GM03348 (cell line): ENCODE measurements at places on chromosomes 12 and 14.
A peak's percentile ranks its signal among the peaks of the same experiment; 100 is the strongest.

- peak; percentile 39 for DNase-seq
These were observed 60.9 kb downstream of the ELK3 start for GRCh38 chr12:96255077-96255476.

- DNase-seq: no peak
These were observed 104.4 kb upstream of the ATF7IP start for GRCh38 chr12:14261096-14261495.

GRCh38 chr12:123056709-123057108 is 76.2 kb downstream of the ARL6IP4 start:
- DNase-seq: no peak

- DNase-seq: no peak
These were observed 179.8 kb downstream of the ANO4 start for GRCh38 chr12:100974341-100974740.

DNA sequence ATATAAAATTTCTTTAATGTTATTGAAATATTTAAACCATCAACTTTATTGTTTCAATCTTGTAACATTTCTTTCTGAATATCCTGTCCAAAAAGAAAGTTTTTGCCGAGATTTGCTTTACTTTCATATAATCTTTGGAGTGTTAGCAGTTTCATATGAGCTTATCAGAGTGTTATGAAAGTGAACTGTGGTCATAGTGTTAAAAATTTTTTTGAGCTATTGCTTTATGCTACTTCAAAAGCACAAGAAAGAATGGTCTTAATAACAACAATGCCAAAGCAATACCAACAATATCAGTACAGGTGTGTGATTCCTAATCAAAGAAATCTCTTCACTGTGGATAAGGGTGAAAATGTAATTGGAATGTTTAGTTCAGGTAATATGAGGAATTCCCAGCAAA is 1994.9 kb upstream of the FLRT2 start:
- DNase-seq: no peak

GRCh38 chr12:93846936-93847516 is 169.9 kb downstream of the CRADD start:
- DNase-seq: no peak

- DNase-seq: no peak
These were observed 428.7 kb downstream of the AEBP2 start for GRCh38 chr12:19867970-19868369.

- DNase-seq: no peak
These were observed 30.3 kb downstream of the KITLG start for GRCh38 chr12:88549929-88550328.

GRCh38 chr12:14185427-14186192 is 179.9 kb upstream of the ATF7IP start:
- DNase-seq: peak; percentile 58

DNA sequence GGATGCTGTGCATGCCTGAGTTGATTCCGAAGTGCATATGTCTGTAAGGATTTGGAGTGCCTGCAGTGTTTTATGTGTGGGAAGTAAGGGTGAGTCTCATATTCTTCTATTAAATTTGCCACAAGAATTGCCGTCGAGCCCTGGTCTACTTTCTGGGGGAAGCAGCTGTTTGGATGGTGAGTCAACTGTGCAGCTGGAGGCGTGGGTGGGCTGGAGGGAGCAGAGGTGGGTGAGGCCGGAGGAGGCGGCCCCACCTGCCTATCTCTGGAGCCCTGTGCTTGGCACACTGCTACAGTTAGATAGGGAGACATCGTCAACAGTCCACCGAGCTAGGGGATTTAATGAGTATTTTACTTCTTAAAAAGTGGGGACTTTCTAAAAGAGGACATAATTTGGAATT is 9.7 kb downstream of the GLRX5 start:
- DNase-seq: no peak

DNA sequence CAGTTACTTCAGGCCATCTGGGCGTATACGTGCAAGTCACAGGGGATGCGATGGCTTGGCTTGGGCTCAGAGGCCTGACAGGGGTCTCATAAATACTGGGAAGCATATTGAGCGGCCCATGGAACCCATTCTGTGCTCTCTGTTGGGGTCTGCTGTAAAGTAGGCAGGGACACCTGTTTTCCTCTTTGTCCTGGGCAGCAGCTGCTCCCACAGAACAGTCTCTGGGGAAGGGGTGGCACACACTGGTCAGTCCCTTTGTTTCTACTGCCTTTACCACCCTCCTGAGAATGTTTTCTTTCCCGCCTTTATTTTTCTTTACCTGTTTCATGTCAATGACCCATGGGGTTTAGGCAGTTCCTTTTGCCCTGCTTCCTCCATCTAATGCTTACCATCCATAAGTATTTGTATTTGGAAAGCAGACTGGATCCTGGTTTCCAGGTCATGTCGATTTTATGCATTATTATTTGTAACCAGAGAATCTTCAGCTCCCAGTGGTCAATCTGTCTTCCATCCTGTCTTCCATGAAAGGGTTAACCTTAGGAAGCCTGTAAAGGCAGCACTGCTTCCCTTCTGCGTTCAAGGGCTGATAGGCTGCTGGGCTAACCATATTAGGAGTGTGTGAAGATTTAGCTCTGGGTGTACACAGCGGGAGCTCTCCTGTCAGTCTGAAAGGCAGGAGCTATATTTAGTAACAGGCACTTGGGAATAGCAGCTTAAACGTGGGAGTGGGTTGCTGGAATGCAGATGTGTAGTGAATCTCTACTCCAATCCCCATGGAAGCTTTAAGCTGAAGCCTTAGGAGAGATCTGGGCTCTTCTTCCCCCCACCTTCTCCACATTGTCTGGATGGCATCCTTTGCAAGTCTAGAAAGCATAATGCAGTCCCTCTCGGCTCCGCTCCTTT is 124.0 kb downstream of the DYRK2 start:
- peak; percentile 57 for DNase-seq

- DNase-seq: peak; percentile 48
These were observed 160.5 kb downstream of the BTG1 start for GRCh38 chr12:91985002-91985787.

DNA sequence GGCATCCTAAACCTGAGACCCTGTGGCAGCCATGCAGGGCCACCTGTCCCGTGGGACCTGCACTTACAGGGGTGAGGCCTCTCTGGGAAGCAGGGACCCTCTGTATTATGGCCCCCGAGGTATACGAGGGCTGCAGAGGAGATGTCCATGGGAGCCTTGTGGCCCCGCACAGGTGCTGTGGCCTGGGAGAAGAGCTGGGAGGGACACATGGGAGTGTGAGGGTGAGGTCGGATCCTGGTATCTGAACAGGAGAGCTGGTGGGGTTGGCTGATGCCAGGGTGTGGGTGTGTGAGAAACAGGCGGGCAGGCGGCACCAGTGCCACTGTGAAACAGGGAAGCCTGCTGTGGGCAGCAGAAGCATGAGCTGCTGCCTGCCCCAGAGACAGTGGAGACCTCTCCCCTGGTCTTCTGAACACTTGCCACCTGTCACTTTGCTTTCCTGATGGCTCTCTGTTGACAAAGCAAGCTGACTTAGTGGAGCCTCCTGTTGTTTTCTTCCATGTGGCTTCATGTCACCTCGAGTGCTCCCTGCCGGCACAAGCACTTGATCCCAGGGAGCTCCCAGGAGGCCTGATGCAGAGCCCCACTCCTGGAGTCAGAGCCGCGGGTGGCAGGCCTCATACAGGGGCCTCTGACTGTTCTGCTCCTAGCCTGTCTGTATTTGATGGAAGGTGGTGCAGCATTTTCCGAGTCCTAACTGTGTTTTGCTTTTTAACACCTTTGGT is 19.8 kb upstream of the AMN start:
- DNase-seq: no peak

DNA sequence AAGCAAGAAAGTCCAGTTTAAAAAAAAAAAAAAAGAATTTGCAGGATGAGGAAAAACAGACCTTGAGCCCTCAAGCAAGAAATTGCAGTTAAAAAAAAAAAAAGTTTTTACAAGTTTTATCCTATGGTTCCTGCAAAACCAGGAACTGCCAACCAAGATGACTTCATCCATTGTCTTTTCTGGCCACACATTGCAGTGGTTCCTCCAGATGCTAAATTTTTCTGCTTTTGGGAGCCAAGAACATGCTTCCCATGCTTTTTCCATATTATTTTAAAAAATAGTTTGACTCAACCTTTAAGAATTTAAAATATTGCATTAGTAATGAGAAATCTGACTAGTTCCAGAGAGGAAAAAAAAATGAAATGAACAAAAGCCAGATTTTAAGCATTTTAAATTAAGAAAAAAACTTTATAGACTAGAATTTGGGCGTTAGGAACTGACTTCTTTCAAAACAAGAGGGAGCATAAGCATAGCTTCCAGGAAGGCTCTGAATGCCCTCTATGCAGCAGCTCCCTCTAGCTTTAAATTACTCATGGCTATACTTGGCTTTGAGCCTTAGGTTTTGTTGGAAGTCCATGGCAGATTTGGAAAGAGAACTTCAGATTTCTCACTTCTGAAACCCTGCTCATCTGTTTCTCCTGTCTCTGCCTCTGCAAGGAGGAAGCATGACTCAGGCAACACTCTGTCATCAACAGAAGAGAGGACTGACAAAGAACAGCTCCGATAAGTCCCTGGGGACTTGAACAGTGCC is 124.5 kb downstream of the GPR65 start:
- DNase-seq: peak; percentile 70

GRCh38 chr14:91599994-91600393 is 89.9 kb upstream of the PPP4R3A start:
- DNase-seq: no peak

- no peak for DNase-seq
These were observed 193.3 kb upstream of the C14orf180 start for GRCh38 chr14:104386151-104386841.

GRCh38 chr12:26719852-26720251 is 113.1 kb downstream of the ITPR2 start:
- no peak for DNase-seq

GRCh38 chr12:90151491-90152015 is 442.9 kb upstream of the ATP2B1 start:
- no peak for DNase-seq

- DNase-seq: no peak
These were observed 27.2 kb upstream of the MDM2 start for GRCh38 chr12:68780731-68781130.

DNA sequence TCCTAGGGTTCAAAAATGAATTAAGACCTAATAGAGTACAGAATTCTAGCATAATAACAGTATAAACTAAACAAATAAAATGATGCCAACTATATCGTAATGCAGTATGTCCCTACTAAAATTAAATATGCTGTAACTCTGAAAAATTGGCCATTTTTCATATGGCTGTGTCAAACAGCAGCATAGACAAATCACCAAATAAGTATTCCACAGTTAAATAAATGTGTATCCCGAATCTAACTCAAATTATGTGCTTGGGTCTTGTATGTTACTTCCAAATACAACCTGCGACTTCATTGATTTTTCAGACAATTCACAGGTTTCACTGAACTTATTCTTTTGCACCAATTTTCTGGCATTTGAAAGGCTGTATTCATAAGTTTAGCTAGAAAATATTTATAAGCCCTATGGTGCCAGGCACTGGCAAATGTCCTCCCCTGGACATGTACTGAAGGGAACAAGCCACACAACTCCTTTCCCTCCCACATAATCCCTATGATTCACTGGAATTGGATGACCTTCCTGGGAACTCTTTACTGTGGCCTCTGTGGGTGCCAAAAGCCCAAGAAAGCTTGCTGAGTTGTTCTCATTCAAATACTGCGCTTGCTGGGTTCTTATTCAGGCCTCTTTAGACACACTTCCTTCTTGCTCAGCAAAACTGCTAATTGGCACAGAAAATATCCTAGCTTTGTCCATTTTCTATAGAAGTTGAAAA is 108.8 kb downstream of the KITLG start:
- peak; percentile 62 for DNase-seq

DNA sequence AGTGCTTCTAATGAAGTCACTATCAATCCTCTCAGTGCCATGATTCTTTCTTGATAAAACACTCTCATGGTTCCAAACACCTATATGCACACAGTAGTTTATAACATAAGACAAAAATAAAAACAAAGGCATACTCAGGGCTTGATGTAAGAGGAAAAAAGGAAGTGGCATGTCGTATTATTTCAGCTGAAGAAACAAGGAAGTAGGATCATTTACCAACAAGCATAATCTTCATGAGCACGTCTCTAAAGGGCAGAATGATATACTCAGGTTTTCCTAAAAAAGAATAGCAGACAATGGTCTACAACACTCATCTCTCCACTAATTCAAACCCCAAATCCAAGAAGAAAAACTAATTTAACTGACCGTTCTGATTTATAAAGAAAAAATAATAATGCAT is 33.9 kb downstream of the NUMB start:
- no peak for DNase-seq

GRCh38 chr14:41419709-41420108 is 187.0 kb upstream of the LRFN5 start:
- no peak for DNase-seq

- no peak for DNase-seq
These were observed 19.8 kb downstream of the LEMD3 start for GRCh38 chr12:65189028-65189718.

- no peak for DNase-seq
These were observed 55.4 kb downstream of the FBRSL1 start for GRCh38 chr12:132545164-132545953.

DNA sequence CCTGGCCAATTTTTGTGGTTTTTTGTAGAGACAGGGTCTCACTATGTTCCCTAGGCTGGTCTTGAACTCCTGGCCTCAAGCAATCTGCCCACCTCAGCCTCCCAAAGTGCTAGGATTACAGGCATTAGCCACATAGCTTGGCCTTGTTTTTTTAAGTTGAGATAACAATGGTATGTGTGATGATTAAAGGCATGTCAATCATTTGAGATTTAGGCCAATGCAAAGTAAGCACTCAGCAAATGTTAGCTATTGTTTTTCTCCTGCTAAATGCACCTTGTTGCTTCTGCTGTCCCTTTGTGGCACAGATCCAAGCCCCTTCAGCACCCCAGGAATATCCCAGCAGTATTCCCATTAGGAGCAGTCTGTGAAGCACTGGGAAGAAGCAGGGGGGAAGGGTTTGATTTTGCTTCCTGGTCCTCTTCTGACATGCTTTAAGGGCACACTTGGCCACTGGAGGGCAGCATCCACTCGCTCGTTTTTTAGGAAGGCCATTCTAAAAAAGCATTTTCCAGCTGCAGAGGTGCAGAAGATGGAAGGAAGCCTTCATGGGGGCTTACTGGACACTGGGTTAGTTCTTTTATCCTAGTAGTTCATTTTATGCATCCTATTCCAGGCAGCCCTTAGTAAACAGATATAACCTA is 70.2 kb upstream of the ZFP36L1 start:
- DNase-seq: peak; percentile 90

DNA sequence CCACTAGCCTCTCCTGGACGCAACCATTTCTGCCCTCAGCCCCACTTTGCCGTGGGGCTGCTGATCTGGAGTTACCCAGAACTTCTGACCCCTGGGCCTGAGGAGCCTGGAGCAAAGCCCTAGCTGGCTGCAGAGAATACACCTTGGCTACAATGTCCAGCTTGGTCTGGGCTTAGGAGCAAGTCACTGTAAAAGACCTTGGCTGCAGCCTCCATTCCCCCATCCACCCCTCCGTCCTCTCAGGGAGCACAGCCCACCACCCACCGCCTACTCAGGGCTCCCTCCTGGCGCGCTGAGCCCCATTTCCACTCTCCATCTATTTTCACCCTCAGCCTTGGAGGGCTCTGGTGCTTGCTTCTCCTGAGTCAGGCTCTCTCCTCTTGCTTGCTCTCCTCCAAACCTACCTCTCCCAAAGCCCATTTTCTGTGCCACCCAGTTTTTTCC is 42.9 kb downstream of the ERH start:
- no peak for DNase-seq
